Head of caudate nucleus (tissue), 42 donors: ENCODE measurements at places on chromosomes 16 and 17.

DNA sequence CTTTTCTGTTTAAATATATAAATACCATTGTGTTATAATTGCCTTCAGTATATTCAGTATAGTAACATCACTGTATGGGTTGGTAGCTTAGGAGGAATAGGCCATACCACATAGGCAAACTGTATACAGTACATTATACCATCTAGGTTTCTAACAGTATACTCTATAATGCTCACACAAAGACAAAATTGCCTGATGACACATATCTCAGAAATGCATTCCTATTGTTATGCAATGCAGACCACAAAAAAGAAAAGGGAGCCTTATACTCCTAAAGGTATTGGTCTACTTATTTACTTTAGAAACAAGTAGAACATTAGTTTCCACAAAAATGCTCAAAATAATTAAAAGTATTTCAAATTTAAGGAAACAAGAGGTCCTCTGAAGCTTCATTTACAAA, 47.9 kb downstream of the SETD6 start:
- no peak for DNase-seq

DNA sequence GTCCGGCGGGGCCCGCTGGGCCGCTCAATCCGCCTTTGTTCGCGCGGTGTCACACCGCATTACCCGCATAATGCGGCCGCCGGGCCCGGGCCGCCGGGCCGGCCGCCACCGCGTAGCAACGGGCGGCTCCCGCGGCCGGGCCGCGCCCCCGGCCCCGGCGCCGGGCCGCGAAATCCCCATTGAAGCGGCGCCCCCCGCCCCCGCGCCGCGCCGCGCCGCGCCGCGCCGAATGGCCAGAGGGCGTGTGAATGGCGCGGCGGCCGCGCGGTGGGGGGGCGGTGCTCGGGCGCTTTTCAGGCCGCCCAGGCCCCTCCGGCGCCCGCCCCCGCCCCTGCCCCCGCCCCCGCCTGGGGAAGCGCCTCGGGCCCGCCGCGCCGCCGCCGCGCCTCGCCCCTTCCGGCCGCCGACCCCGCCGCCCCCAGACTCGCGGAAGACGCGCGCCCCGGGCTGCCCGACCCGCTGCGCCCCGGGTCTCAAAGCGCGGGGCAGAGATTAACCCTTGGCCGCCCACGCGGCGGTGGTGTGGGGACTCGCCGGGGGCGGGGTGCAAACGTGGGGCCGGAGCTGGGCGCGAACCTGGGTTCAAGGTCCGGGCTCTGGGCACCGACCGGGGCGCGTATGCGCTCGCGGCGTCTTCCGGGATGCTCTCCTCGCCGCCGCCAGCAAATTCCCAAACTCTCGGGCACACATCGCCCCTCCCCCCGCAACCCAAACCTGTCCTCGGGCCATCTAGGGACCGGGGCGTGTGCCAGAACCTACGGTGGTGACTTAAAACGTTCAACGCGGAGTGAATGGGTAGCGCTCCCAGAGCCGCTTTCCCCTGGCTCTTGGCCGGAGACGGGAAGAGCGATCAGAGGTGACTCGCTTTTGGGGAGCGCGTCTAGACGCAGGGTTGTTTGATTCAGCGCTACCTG, 46.7 kb downstream of the WNT3 start:
- no peak for DNase-seq

- no peak for DNase-seq
Observed at GRCh38 chr16:14487579-14487978, 142.5 kb downstream of the PARN start.

- no peak for DNase-seq
Observed at GRCh38 chr17:48526608-48527546, 3.9 kb downstream of the HOXB1 start.

DNA sequence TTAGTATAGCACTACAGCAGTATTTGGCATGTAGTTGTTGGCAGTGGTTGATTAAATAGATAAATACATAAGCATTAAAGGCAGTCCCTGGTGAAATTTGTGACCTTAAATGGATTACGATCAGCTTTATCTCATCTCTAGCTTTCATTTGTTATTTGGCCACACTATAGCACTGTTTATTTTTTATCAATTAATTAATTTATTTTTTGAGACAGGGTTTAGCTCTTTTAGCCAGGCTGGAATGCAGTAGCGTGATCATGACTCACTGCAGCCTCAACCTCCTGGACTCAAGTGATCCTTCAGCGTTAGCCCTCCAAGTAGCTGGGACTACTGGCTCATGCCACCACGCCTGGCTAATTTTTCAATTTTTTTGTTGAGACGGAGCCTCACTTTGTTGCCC, 18.7 kb upstream of the ARHGAP17 start:
- no peak for DNase-seq

DNA sequence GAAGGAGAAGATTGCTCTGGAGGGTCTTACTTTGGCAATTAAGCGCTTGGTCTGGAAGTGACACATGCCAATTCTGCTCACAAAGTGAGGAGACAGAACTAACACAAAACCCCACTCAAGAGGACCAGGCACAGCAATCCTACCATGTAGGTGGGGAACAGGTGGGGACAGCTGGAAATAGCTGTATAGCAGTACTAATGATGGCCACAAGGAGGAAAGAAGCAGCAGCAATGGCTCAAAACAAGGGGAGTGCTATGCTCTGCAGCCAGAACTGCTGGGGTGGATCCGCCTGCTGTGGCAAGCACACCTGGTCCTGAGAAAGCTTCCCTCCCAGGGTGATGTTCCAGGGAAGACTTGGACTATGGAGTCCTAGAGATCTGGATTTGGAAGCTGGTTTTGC, 17.0 kb upstream of the TMEM132E start:
- no peak for DNase-seq

GRCh38 chr17:50527949-50528474, 4.5 kb upstream of the EPN3 start:
- no peak for DNase-seq

GRCh38 chr16:11737713-11738112, 4.9 kb downstream of the TXNDC11 start:
- no peak for DNase-seq

- DNase-seq: no peak
Observed at GRCh38 chr17:73603971-73604370, 40.3 kb downstream of the SDK2 start.

DNA sequence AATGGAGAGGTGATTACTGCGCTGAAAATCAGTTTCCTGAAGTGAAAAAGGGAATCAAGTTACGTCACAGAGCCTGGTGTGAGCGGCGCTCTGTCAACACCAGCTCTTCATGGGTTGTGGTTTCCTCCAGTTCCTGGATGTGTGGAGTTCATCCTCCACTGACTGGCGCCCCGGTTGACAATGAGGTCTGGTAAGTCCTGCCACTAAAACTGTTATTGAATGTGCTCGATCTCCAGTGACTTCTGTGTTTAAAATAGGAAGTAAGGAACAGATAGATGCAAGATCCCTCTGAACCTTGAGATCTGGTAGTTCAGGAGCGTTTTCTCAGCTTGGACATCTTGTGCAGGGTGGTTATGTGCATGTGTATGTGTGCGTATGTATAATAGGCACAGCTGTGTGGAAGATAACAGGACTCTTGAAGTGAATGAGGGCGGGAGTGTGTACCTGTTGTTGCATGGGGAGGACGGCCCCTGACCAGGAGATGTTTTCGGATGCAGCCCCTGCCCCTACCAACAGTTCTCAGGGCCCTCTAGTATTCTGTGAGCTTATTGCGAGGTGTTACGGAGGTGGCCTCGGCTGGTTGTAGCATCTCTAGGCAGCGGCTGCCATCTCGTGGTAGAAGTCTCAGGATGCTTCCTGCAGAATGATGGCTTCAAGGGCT, 22.0 kb upstream of the GOT2 start:
- DNase-seq: peak; percentile 84

DNA sequence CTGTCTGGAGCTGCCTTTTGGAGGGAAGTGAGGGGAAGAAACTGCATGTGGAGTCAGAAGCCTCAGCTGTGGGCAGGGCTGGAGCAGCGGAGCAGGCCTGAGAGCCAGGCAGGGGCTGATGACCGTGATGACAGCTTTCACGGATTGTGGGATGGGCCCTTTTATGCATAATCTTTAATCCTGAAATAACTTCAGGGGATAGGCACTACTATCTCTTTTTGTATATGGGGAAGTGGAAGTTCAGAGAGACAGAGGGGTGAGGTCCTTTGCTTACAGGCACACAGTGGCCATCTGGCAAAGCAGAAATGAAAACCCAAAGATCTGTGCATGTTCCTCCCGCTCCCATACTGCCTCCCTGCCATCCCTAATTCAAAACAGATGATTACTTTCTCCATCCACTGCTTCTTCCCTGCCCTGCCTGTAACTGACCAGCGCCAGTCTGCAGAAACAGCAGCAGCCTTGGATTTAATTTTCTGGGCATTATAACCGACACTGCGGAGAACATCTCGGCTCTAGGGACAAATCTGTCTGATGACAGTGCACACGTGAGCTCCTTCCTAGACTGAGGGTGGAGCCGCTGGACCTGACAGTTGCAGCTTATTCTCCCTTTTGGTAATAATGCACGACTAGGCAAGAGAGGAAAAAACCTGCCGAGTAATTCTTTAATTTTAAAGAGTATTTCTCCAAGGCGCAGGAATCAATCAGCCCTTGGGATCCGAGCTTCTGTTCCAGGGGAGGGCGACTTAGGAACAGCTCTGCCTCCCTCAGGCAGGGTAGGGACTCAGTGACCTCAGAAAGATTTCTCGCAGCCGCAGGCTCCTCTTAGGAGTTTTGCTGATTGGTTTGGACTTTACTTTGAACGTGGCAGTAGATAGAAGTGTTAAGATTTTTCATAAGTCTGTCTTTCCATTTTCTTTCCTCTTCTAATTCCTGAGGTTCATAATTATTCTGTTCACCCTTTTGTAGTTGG, 95.4 kb downstream of the UTP18 start:
- DNase-seq: no peak

DNA sequence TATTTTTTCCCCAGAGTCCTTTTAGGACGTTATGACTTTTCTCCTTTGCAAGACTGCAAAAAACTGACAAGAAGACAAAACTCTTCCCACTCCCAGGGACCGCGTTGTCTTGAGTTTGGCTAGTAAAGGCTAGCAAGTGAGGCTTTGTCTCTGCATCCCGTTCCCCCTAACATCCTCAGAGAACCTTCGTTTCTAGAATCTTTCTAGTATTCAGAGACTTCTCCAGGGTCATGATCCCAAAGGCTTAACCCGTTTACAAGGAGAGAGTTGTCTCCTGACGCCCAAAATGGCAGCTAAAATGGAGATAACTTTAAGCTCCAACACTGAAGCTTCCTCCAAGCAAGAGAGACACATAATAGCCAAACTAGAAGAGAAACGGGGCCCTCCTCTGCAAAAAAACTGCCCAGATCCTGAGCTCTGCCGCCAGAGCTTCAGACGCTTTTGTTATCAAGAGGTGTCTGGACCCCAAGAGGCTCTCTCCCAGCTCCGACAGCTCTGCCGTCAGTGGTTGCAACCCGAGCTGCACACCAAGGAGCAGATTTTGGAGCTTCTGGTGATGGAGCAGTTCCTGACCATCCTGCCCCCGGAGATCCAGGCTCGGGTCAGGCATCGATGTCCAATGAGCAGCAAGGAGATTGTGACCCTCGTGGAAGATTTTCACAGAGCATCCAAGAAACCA, 843 bp downstream of the ZNF174 start:
- DNase-seq: no peak

- DNase-seq: no peak
Observed at GRCh38 chr16:48609652-48610029, 339 bp downstream of the N4BP1 start.

GRCh38 chr16:30637944-30638343, 12.8 kb upstream of the PRR14 start:
- no peak for DNase-seq

GRCh38 chr17:57517273-57517631, 227.8 kb downstream of the CCDC182 start:
- DNase-seq: no peak

GRCh38 chr17:74280093-74280513, 6.1 kb downstream of the DNAI2 start:
- no peak for DNase-seq

DNA sequence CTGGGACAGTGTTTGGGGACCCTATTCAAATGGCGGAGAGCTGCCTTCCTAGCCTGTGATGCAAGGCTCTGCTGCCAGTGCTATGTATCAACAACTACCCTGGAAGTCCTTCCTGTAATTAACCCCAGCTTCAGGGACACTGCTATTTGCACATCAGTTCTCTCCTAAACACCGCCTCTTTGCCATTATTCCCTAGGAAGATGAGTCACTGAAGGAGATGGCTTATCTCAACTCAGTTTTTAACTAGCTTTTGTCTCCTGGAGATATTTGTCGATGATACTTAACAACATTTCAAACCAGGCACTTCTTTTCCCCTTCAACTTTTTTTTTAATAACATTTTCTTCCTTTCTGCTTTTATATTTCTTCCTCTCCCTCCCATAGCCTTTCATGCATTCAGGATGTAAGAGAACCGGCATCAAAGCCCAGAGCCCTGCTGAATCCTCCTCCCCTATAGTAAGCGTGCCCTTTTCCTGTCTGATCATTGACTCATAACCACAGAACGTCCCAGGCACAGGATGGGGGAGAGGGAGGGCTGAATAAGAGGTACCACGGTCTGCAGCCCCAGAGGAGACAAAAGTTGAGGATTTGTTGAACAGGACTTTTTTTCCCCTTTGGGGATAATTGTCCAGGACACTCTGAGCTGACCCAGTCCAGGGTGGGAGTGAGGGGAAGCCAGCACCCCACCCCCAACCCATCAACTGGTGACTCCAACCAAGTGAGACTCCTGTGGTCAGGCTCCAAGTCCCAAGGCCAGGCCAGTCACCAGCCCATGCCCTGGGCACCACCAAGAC, 387.8 kb upstream of the SALL1 start:
- no peak for DNase-seq

DNA sequence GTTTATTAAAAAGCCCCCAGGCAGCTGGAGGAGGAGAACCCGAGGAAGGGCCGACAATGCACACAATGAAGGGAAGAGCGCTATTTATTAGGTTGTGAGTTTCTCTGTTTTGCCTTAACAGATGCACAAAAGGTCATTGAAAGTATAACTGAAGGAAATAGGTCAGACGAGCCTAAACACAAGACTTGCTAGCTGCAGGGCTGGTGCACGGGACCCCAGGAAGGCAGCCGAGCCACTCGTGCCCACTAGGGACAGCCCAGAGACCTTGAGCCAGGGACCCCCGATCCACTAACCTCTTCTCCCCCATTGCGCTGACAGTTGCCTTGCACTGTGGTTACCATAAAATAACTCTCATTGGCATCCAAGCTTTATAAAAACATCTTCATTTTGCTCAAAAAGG, 11.3 kb downstream of the LITAFD start:
- DNase-seq: no peak

DNA sequence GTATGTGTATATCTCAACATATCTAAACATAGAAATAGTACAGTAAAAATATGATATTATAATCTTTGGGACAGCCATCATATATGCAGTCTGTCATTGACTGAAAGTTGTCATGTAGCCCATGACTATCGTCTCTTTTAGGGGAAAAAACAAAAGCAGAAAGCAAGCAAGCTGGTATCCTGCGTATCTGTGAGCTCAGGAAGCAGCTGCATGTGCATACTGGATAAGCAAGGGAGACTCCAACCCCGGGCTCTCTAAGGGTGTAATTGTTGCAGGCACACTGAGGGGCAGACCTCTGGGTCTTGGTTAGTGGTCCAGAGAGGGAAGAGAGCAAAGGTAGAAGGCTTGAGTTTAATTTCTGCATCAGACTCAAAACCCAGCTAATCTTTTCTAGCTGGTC, 581.1 kb downstream of the MAF start:
- DNase-seq: no peak

GRCh38 chr17:30188211-30188939, 47.1 kb downstream of the SLC6A4 start:
- no peak for DNase-seq

- no peak for DNase-seq
Observed at GRCh38 chr16:51245658-51245995, 94.6 kb upstream of the SALL1 start.
